ENCODE measurements at places on chromosomes 5 and 9.

DNA sequence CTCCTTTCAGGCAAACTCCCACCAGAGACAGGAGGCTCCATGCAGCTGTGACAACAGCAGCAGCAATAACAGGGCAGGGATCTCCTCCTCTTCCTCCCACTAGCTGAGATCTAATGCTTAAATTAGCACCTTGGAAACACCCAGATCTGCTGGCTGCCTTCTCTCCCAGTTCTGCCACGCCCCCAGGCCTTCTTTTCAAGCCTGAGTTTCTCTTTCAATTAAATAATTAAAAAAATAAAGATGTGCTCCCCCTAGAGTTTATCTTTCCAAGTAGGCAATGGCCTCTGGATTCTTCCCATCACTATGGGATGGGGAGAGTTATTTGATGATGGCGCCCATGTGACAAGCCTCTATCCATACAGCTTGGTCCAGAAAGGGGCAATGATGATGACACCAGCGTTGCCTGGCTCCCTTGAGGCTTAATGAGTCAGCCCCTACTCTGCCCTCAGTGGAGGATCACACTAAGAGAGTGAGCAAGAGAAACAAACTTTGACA, 3.8 kb downstream of the FAM219A start:
- no peak for DNase-seq

DNA sequence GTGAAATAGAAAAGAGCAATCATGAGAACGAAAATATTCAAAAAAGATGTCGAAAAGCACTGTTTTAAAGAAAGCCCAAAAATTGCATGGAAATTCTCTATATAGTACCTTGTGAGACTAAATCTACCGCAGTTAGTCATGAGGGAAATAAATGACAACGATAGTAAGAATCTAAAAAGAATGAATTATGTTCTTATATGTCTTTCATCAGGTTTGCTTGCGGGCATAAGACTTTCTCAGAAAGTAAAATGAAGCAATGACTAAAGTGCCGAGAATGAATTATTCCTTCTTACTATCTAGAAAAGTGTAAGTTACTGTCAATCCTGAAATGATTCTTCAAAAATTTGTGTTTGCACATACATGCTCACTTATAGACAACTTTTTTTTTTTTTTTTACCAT, 26.4 kb downstream of the PTPRD start:
- no peak for DNase-seq

DNA sequence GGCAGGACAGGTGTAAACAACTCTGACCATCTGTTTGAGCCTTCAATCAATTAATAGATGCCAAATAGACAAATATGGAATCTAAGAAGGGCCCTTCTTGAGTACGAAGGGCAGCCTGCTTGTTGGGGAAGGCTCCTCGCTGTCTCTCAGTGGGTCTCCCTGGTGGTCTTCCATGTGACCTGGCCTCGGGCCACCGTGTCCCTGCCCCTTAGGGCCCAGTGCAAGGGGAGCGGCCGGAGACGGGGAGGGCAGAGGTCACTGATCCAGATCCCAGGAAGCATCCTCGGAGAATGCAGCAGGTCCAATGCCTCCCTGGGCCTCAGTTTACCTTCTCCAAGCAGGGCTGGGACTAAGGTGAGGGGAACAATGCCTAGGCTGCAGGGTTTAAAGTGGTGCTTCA, 2.5 kb downstream of the DBH start:
- DNase-seq = no peak

- DNase-seq = no peak
Measured at GRCh38 chr9:88403340-88403739, 15.1 kb downstream of the SPIN1 start.

DNA sequence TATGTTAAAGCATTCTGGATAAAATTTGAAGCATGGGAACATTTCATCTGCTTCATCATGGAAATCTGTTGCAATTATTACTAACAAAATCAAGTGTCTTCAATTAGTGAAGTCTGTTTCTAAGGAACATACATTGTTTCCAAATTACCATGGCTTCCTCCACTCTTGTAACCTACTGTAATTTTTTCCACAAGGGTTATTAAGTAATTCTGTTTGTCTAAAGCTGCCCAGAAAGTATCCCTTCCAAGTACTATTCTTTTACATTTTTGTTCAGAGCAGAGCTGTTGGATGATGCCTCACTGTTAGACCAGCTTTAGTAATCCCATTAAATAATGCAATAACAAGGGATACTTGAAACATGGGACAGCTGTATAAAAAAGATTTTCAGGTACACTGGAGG, 483.5 kb upstream of the CD180 start:
- DNase-seq = no peak

- DNase-seq = peak; percentile 26
Measured at GRCh38 chr9:98916660-98917059, 27.0 kb upstream of the COL15A1 start.

DNA sequence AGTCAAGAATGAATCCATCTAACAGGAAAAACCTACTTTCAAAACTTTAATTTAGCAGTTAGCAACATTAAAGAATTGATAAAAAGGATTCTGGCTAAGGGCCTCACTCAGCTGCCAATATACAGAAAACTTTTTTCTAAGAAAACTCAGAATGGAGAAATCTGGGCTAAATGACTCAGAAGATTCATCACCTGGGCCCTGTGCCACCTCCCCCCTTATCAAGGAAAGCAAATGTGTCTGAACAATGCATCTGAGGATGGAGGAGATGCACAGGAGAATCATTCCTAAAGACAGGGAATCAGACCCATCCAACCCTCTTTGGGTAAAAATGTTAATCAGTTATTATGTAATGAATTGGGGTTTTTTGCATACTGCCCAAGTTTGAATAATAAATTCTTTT, 592.0 kb upstream of the DMAC1 start:
- no peak for DNase-seq

DNA sequence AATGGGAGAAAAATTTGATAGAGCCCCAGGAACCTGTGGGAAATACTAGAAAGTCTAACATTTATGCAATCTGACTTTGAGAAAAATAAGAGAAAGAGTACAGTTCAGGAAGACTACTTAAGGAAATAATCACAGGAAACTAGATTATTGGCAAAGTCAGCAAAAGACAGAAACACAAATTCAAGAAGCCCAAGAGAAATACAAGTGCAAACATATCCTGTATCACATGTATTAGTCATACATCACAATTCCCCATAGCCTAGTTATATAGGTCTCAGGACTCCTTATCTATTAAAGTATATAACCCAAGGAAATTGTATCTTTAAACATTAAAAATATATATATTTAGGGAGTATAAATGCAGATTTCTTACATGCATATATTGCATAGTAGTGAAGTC, 100.8 kb downstream of the HOMER1 start:
- DNase-seq = no peak

DNA sequence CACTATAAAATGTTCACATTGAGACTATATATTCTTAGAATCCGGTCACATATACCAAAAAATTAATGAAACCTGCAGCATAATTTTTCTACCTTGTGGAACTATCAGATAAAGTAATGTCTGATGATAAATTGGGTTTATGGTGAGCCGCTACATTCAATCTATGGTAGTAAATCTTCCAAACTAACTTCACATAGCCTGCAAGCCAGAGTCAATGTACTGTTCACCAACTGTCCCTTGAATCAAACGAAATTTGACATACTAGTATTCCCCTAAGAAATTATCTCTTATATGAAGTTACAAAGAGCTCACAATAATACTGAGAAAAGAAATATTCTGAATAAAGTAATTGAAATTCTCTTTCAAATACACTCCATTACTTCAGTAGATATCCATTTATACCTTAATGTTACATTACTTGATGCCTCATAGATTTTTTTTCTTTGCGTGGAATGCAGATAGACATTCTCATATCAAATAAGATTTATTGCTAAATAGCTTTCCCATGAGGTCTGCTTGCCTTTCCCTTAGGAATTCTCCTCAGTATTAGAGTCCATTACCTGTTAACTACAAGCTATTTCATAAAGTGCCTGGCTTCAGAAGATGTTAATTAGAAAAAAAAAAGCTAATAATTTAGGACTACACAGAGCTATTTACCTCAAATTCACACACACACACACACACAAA, 169.5 kb downstream of the PTPRD start:
- no peak for DNase-seq

GRCh38 chr5:8523501-8523900, 654.6 kb downstream of the MTRR start:
- DNase-seq = no peak

- DNase-seq = no peak
Measured at GRCh38 chr5:142202282-142202681, 93.7 kb downstream of the NDFIP1 start.

GRCh38 chr9:1219284-1219683, 169.1 kb downstream of the DMRT2 start:
- no peak for DNase-seq

DNA sequence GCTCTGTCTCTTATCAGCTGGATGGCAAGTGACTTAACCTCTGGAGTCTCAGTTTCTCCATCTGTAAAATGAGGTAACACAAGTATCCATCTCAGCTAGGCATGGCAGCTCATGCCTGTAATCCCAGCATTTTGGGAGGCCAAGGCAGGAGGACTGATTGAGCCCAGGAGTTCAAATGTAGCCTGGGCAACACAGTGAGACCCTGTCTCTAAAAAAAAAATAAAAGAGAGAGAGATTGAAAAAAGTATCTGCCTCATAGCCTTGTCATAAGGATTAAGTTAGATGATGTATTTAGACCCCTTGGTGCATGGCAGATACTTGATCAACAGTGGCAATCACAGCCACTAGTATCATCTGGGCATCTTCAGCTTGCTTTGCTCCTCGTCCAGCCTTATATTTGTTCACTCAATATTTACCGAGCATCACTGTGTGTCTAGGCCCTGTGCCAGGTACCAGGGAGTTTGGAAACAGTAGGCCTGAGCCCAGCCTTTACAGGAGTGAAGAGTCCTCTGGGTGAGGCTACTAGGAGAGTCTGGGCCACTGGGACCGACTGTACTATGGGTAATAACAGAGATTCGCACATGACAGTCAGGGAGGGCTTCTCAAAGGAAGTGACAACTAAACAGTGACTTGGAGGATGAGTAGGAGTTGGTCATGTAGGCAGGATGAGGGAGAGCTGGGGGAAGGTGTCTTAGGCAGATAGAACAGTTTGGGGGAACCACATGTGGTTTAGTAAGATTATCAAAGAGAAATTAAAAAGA, 34.2 kb downstream of the CORO2A start:
- no peak for DNase-seq

- DNase-seq = no peak
Measured at GRCh38 chr5:150438873-150439546, 10.5 kb downstream of the RPS14 start.

DNA sequence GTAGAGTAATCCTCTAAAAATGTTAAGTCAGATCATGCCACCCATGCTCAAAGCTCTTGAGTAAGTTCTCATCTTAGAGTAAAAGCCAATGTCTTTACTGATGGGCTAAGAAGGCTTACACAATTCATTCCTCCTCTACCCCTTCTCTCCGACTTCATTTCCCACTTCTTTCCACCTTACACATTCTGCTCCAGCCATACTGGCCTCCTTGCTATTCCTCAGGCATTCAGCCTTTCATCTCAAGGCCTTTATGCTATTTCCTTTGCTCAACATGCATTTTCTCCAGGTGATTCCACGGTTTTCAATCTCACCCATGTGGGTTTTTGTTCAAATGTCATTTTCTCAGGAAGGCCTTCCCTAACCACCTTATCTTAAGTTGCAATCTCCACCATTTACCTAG, 104.9 kb downstream of the MAP1B start:
- DNase-seq = no peak

DNA sequence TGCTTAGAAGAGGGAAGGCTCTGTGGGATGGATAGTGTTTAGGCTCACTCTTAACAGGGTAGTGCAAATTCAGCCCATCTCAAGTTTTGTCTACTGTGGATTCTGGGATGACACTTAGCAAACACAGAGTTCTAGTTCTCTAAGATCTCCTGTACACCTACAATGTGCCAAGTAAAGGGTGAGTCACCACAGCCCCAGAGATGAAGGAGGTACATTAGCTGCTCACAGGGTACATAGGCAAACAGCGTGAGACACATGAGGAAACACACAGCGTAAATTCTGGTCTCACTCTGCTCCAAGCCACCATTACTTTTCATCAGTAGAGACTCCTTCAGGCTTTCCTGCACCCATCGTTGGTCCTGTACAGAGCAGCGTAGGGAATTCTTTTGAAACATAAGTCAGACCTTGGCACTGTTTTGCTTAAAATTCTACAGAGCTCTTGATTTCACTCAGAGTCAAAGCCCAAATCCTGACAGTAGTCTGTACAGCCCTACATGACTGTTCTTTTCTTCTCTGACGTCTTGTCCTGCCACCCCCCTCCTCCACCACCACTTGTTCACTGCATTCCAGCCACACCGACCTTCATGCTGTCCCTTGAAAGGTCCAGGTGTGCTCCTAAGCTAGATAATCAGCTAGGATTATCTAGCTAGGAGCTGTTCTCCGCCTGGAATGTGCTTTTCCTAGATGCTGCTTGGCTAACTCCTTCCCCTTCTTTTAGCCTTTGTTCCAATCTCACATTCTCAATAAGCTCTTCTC, 8.7 kb downstream of the ASTN2 start:
- DNase-seq = no peak

DNA sequence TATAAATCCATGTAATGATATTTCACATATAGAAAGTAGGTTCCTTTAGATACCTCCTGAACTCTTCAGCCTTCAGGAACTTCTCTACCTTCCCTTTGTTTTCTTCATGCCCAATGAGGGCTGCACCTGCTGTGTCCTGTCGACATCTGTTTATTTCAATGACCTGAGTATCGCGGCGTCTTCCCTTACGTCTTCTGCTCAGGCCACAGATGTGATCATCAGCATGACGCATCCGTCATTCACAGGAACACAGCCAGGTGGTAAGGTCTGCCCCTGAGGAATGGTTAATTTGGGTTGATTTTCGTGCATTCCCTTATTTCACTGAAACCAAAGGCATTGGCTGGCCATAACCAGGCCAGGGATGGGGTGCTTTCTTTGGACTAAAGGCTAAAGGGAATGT, 217.1 kb downstream of the MED10 start:
- no peak for DNase-seq

GRCh38 chr5:171139227-171139626, 169.8 kb upstream of the TLX3 start:
- no peak for DNase-seq

DNA sequence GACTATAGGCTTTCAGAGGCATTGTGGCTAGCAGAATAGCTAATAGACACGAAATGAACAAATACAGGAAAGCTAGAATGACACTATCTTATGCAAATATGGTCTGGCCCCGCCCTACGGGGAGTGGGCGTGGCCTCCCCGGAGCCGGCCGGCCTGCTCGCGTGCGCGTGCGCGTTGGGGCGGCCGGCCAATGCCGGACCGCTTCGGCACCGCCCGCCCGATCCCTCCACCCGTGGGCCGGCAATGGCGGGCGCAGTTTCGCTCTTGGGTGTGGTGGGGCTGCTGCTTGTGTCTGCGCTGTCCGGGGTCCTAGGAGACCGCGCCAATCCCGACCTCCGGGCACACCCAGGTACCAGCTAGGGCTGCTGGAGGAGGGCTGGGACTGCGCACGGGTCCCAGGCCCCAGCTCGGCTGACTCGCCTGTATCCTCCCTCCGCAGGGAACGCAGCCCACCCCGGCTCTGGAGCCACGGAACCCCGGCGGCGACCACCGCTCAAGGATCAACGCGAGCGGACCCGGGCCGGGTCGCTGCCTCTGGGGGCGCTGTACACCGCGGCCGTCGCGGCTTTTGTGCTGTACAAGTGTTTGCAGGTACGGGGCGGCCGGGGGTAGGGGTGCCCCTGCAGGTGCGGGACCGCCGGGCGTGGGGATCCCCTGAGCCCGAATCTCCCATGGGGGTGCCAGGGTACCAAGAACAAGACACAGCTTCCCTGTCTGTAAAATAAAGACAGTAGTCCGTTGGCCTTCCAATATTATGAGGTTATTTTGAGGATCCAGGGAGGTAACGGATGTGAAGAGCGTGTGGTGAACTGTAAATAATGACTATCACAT, at the start of gene CCDC107:
TSS of gene CCDC107 (plus strand) at position 156 of the 831 bp plus-strand sequence. CDS start at position 244, 88 bp downstream.
- DNase-seq = peak; percentile 92
